DMS 273 treated with DMSO at 0.1 percent for 48 hours (cell line): ENCODE measurements at places on chromosomes 3 and 15.
A peak's percentile ranks its signal among the peaks of the same experiment; 100 is the strongest.

DNA sequence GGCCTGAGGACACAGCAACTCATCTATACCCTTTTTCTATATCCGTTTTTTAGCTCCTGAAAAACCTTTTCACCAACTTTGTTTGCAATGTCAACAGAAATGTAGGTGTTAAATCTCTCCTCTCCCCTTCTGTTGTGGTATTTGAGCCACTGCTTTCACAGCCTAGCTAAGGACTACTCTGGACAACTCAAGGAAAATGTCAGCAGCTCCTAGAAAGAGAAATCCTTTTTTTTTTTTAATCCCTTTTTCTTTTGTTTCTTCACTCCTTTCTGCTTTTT lies 176.6 kb downstream of the KLHL25 start:
- no peak for DNase-seq

DNA sequence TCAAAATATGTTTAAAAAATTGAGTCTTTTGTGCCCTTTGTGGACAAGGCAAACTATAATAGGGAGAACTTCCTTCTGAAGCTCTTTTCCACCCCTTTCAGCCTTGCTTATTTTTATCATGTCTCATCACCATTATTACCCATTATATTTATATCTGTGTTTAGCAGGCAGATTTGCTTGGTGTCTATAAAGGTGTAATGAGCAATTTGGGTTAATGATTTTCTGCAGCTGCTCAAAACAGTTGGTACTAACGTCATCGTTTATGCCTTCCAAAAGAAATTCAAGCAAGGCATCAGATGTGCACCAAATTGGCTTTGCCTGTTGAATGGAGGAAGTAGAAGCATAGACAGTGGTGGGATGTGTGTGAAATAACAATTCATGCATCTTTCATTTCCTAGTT lies 483.7 kb upstream of the SGO1 start:
- peak; percentile 8 for DNase-seq

DNA sequence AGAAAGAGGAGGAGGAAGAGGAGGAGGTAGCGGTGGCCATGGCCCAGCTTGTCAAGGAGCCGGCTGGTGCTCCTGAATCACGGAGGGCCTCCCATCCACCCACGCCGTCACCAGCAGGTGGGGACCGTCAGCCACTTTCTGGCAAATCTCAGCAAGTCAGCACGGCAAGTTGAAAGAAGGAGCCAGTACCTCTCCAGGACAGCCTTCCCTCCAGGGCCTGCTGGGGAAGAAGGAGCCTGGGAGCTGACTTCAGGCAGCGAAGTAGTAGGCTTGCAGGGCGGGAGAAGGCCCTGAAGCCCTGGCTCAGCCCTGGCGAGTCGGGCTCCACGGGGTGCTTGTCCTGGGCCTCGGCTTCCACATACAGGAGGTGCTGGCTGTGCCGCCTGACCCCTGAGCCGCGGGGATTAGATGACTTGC lies 99.2 kb upstream of the TRPM1 start:
- DNase-seq, result no peak

DNA sequence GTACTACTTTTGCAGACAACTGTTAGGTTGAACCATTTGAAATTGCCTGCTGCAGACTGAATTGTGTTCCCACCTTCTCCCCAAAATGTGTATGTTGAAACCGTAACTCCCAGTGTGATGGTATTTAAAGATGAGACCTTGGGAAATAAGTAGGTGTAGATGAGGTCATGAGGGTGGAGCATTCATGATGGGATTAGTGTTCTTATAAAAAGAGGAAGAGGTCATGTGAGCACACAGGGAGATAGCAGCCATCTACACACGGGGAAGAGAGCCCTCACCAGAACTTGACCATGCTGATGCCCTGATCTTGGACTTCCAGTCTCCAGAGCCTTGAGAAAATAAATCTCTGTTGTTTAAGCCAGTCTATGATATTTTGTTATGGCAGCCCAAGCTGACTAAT lies 17.4 kb upstream of the FHIT start:
- DNase-seq, result no peak

DNA sequence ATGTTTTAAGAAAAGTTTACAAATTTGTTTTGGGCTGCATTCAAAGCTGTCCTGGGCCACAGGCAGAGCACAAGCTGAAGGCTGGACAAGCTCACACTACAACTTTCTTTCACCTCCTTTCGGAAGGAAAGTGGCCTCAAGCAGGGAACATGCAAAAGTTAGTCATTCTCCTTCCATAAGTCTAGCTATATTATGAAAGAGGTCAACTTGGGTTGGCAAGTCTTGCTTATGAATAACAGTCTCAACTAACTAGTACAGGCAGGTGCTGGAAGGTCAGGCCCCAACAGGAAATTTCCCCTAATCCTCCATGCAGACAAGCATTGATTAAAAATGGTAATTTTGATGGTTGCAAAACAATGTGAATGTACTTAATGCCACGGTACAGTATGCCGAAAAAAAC lies 69.4 kb downstream of the OSBPL10 start:
- no peak for DNase-seq

DNA sequence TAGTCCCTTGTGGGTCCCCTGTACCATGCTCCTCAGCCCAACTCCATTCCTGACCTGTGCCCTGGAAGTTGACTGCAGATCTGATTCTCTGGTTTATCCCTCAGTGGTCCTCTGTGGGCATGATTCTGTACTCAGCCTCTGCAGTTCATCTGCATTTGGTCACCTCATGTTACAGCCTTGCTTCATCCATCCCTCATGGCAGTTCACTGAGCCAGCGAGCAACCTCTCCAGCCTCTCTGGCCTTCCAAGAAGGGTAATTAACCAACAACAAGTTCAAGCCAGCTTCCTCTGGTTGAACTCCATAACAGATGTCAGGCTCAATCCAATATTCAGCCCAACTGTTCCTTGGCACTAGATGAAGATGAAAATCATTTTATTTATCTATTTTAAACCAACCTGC lies 509.5 kb downstream of the NTRK3 start:
- no peak for DNase-seq

- DNase-seq, result no peak
Observed at GRCh38 chr15:99435113-99435695, 130.6 kb upstream of the MEF2A start.

GRCh38 chr3:30988769-30989168 lies 94.3 kb upstream of the GADL1 start:
- no peak for DNase-seq

DNA sequence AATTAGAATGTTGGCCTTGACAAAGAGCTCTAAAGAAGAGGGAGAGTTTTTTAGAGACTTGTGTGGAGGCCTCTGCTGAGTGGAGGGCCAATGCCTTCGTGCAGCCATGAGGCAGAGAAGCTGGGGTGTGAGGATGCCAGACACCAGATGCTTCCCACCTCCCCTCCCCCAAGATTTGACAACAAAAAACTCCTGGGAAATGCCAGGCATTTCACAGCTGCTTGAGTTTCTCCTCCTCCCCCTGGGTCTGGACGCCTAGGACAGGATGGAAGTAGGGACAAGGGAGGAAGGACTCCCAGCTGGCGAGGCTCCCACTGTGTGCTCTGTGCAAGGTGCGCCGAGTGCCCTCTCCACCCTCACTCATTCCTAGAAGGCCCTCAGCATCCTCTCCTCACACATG lies 20.1 kb downstream of the TGM4 start:
- DNase-seq, result no peak

DNA sequence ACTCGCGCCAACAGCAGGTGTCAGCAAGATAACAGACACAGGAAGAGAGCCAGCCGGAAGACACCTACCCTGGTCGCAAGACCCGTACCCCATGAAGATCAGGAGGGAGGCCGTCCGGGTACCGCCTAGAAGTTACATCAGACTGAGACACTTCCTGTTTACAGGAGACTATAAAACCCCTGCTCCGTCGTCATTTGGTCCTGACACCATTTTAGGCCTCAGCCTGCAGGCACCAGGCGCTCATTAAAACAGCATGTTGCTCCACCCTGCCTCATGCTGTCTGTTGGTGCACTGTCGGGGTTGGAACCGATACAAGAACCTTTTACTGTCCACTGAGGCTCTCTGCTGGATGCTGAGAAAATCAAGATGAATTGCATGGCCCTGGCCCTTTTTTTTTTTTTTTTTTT lies 15.6 kb upstream of the PRTG start:
- no peak for DNase-seq

DNA sequence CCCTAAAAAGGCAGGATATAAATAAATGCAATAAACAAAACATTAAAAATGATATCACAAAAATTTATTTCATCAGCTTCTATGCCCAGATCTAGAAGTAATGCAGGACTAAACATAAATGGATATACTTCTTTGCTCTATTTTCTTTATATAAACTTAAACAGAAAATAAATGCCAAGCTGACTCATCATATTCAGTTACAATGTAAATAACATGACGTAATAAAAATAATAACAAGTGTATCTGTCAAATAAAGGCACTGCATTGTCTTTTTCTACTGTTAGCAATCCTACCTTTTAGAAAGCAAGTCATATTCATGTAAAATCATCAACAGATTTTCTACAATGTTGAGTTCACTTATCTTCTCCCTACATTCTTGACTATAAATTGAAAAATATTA lies 61.6 kb downstream of the NEK10 start:
- DNase-seq, result no peak

GRCh38 chr3:3107858-3108257 lies 2.3 kb downstream of the IL5RA start:
- no peak for DNase-seq

- no peak for DNase-seq
Observed at GRCh38 chr15:35448294-35448693, 97.7 kb downstream of the DPH6 start.

DNA sequence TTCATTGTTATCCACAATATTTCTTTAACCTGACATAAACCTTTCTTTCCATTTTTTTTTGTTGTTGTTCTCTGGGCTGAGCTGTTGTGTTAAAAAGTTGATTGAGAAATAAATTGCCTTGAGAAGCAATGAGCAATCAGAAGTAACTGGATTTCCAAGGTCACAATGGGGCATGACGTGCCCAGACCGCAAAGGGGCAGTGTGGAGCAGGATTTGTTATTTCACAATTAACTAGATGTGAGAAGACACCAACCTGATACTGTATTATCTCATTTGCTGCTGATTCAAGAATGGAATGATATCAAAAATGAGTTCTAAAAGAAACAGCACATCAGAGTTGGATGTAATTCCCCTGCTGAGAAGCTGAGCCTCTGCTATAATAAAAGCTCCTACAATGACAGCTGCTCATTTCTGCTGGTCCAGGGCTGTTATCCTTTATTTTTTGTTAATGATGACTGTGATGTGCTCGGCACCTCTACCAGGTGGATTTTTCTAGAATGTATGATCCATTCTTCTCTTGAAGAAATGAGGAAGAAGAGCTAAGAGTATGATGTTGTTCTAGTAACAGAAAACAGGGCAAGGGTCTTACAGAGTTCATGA lies 28.1 kb downstream of the CPNE4 start:
- DNase-seq, result no peak

- DNase-seq, result no peak
Observed at GRCh38 chr3:9878700-9879099, 1.4 kb downstream of the CIDEC start.

- DNase-seq, result no peak
Observed at GRCh38 chr3:116896116-116896515, 186.5 kb downstream of the TUSC7 start.

DNA sequence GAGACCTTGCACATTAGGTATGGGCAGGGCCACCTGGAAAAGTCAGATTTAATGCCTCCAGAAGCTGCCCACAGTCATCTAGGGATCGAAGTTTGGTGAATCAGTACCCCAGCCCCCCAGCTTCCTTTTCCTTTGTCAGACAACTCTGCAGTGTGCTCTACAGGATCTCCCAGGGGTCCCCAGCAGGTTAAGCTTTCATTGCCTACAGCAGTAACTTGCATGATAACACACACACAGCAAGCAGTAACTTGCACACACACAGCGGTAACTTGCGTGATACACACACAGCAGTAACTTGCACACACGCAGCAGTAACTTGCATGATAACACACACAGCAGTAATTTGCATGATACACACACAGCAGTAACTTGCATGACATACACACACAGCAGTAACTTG lies 131.3 kb downstream of the UACA start:
- DNase-seq, result no peak

GRCh38 chr3:47381317-47382157 lies 716 bp downstream of the PTPN23 start:
- peak; percentile 43 for DNase-seq

GRCh38 chr15:40436892-40437751 lies 3.6 kb upstream of the BAHD1 start:
- no peak for DNase-seq

GRCh38 chr15:48176112-48176511 lies 2.0 kb downstream of the MYEF2 start:
- no peak for DNase-seq

DNA sequence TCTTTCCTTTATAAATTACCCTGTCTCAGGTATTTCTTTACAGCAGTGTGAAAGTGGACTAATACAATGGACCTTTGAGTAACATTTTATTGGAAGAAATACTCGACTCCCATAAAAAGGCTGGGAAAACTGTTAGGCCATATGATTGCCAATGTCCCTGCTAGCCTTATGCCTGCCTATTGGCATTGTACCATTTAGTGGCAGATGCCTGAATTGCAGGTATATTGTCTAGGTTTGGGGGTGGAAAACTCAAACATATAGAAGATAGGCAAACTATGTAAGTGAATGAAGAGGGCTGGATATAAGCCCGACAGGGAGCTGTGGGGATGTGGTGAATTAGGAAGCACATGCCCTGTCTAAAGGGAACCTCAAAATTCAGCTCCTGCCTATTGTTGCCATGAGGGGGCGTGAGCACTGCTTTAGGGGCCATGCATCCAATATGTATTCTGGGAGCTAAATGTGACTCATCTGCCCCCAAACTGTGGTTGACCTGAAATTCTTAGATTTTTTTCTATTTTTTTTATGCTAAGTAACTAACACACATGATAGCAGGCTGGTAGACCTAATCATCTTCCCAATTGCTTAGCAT lies 65.2 kb upstream of the TRA2B start:
- DNase-seq, result peak; percentile 20

GRCh38 chr15:44780608-44781007 lies 44.3 kb downstream of the TRIM69 start:
- DNase-seq, result no peak

GRCh38 chr3:50617096-50617791 lies at the start of gene MAPKAPK3:
Gene MAPKAPK3, plus strand, starts transcription at chr3:50617151. Its CDS starts 415 bp downstream, at chr3:50617566.
- no peak for DNase-seq

- DNase-seq, result no peak
Observed at GRCh38 chr3:67028001-67028784, 30.1 kb downstream of the KBTBD8 start.

DNA sequence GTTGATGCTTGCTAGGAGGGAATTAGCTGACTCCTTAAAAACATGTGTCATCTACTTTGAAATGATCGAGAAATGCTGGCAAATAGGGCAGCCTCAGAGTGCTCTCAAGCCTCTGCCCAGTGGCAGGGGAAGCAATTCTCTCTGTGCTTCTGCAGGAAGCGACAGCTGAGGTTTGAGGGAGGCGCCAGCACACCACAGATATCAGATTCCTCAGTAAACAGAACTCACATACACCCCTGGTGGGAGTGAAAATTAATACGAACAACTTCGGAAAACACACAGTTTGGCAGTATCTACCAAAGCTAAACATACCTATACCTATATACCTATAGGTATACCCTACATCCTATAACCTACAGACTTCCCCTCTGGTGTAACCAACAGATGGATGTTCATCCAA lies 61.3 kb downstream of the NSMCE3 start:
- peak; percentile 3 for DNase-seq

- DNase-seq, result no peak
Observed at GRCh38 chr15:99628374-99629001, 62.7 kb downstream of the MEF2A start.
